Esophagus squamous epithelium (tissue), 5 donors: ENCODE measurements at places on chromosomes 5 and 9.

DNA sequence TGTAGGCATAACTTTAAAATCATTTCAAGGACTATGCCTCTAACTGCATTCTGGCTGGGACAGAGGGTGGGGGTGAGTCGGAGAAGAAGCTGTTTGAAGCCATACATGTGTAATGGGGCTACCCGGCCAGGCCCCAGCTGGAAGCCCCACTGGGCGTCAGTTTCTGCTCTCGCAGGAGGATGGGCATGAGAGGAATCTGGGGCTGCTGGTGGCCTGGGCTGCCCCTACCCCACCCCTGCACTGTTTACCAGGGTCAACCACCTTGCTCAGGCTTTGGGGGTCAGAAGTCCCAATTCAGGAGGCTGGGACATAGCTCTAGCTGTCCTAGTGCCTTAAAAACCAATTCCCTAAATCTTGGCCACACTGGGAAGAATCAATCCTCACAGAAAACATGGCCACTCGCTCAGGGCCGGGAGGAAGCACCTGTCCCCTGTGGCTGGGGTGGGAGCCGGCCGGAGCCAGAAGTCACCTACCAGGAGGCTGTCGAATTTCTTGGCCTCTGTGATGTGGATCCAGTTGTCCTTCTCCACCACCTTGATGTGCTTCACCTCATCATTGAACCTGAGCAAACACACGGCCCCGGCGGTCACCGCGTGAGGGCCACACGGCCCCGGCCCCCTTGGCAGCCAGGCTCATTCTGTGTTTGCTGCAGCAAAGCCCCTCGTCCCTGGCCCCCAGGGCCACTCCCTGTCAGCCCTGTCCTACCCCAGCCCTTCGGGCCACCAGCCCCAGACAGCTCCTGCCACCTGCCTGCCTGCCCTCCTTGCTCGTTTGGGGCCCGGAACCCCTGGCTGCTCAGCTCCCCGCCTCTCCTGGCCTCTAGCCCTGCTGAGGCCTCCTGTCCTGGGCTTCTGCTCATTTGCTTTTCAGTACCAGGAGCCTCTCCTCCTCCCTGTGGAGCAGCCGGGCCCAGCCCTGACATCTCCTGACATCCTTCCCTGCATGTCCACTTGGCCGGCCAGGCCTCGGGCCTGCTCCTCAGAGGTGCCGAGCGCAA, 33.6 kb upstream of the SARDH start:
- no peak overlapping the region for H3K4me3 ChIP-seq
- no peak for DNase-seq
- H3K27me3 ChIP-seq = no peaks in the 10 kb centered on the region

DNA sequence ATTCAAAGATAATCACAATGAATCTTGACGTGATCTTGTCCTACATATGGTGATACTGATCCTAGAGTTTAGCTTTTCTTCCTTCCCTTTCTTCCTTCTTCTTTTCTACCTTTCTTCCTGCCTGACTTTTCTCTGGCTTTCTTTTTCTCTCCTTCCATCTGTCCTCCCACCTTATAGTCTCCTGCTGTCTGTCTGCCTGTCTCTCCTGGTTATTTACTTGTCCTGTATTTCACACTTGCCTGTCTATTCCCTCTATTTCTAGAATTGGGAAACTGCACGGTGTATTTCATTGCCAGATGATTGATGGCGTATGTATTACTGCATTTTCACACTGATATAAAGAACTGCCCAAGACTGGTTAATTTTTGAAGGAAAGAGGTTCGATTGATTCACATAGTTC, 718.1 kb upstream of the CDH6 start:
- no peak overlapping the region for H3K4me3 ChIP-seq
- no peak for DNase-seq
- H3K27me3 ChIP-seq = no peaks in the 10 kb centered on the region
- H3K4me1 ChIP-seq = no peaks in the 10 kb centered on the region
- no peak overlapping the region for H3K27ac ChIP-seq

- DNase-seq = no peak
- H3K27me3 ChIP-seq = no peaks in the 10 kb centered on the region
- H3K36me3 ChIP-seq = no peaks in the 10 kb centered on the region
- no peak overlapping the region for H3K27ac ChIP-seq
Observed at GRCh38 chr5:112795342-112795741, 57.7 kb downstream of the APC start.

- H3K4me3 ChIP-seq = no peak overlapping the region
- H3K36me3 ChIP-seq = no peaks in the 10 kb centered on the region
- no peaks in the 10 kb centered on the region for H3K27me3 ChIP-seq
- no peaks in the 10 kb centered on the region for H3K4me1 ChIP-seq
- no peak for DNase-seq
- H3K27ac ChIP-seq = no peak overlapping the region
Observed at GRCh38 chr5:6143523-6143922, 234.8 kb downstream of the MED10 start.

GRCh38 chr9:98263482-98264357, 8.3 kb upstream of the TBC1D2 start:
- H3K4me1 ChIP-seq = no peaks in the 10 kb centered on the region
- DNase-seq = no peak
- no peaks in the 10 kb centered on the region for H3K27me3 ChIP-seq
- H3K4me3 ChIP-seq = no peak overlapping the region

DNA sequence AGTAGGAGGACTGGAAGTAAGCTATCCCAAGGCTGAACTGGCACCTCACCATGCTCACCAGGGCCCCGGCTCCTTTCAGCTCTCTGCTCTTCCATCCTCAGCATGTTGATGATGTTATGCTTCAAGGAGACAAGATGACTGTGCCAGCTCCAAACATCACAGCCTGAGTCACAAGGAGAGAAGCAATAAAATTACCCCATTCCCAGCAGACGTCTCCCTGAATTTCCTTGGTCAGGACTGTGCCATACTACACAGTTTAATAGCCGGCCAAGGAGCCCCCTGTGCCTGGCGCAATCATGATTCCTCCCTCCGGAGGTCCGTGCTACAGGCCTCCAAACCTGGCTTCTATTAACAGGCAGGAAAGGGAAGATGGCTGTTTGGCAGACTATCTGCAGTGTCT, 51.2 kb upstream of the ROR2 start:
- H3K27me3 ChIP-seq = no peaks in the 10 kb centered on the region
- no peak for DNase-seq
- H3K4me1 ChIP-seq = no peaks in the 10 kb centered on the region
- no peak overlapping the region for H3K27ac ChIP-seq
- H3K36me3 ChIP-seq = no peaks in the 10 kb centered on the region

DNA sequence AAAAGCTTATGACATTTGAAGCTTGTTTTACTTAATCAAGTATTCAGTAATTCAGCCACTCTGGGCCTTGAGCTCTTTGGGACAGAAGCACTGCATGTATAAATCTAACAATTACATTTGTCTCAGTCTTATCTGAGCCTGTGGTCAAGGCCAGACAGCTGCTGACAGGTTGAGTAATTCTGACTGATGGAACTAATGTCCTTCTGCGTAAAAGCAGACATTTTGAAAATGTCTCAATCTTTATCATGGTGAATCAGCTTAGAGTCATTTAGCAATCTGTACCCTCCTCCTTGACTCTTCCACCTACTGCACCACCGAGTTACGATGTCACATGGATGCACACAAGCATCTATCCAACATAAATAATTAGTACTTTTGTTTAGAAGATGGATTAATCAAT, 400.0 kb downstream of the ARRDC3 start:
- no peaks in the 10 kb centered on the region for H3K4me1 ChIP-seq
- no peaks in the 10 kb centered on the region for H3K27me3 ChIP-seq
- no peaks in the 10 kb centered on the region for H3K36me3 ChIP-seq
- no peak for DNase-seq

DNA sequence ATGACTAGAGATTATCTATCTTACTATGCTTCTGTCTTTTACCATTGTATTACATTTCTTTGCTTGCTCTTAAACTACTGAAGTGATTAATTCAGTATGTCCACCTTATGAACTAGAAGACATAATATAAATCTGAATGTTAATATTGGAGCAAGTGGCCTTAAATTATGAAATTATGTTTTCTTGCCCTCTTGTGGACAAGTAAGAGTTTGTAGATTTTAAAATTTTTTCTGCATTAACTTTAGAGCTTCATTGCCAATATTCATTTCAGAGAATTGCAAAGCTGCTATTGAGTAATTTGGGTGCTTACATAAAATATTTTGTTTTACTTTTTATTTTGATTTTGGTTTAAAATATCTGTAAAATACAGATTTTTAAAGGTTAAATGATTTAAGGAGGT, 55.3 kb downstream of the RANBP17 start:
- H3K4me1 ChIP-seq = no peaks in the 10 kb centered on the region
- no peaks in the 10 kb centered on the region for H3K36me3 ChIP-seq
- no peak overlapping the region for H3K27ac ChIP-seq
- no peaks in the 10 kb centered on the region for H3K27me3 ChIP-seq
- H3K4me3 ChIP-seq = no peak overlapping the region
- no peak for DNase-seq

- DNase-seq = no peak
- H3K27me3 ChIP-seq = no peaks in the 10 kb centered on the region
- H3K4me3 ChIP-seq = no peak overlapping the region
- peaks cover 77% of the 10 kb centered on the region for H3K4me1 ChIP-seq
- H3K36me3 ChIP-seq = no peaks in the 10 kb centered on the region
- peak overlapping the region; percentile 71 for H3K27ac ChIP-seq
Observed at GRCh38 chr9:130036099-130036498, 6.9 kb downstream of the FNBP1 start.

- H3K4me3 ChIP-seq = no peak overlapping the region
- DNase-seq = no peak
- no peaks in the 10 kb centered on the region for H3K27me3 ChIP-seq
- no peaks in the 10 kb centered on the region for H3K4me1 ChIP-seq
- no peak overlapping the region for H3K27ac ChIP-seq
Observed at GRCh38 chr5:65858316-65858715, 68.1 kb upstream of the ERBIN start.

DNA sequence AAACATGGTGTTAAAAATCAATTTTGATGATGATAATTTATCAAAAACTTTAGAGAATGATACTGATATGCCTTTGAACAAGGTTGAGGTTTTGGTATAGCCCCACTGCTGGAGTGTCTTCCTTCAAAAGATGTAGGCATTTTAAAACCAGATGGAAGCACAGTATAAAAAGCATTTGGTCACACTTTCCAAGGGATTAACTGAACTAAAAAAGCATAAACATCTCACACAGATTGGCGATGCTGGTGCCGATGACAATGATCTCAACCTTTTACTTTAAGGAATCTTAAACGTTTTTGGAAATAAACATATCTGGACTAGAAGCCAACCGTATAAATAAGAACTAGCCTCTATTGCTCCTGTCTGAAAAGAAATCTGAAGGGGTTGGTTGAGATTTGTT, 488.4 kb downstream of the ENC1 start:
- no peak overlapping the region for H3K27ac ChIP-seq
- no peak overlapping the region for H3K4me3 ChIP-seq
- no peak for DNase-seq
- peaks cover 18% of the 10 kb centered on the region for H3K4me1 ChIP-seq
- H3K27me3 ChIP-seq = no peaks in the 10 kb centered on the region
- H3K36me3 ChIP-seq = no peaks in the 10 kb centered on the region

DNA sequence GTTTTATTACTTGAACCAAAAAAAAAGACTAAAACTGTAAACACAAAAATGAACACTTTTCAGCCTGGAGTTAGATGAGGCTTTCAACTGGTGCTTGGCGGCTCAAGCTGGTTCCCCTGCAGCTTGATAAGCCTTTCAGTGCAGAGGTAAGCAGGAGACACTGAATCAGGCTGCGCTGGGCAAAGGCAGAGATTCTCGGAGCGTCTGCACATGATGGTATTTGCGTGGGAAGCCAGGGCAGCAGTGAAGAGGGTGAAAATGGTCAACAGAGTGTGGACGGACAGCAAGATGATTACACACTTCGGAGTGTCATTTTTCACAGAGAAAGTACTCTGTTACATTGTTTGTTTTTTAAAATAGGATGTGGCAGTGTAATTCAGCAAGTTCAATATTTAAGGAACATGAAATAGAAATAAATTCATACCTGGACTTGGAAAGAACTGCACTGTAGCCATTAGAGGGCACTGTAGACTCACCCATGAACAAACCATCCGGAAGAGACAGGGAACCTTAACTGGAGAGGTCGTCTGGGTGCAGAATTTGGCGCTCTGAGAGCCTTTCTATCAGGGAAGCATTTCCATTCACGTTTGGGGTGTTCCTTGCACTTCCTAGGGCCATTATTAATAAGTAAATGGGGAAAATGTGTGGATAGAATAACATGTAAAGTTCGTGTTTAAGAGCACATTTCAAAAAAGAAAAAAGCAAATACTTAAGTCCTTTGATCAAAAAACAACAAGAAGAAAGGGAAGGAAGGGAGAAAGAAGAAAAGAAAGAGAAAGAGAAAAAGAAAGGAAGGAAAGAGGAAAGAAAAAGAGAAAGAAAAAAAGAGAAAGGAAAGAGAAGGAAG, 69.8 kb downstream of the ICE1 start:
- no peak overlapping the region for H3K27ac ChIP-seq
- H3K27me3 ChIP-seq = peaks cover 21% of the 10 kb centered on the region
- no peaks in the 10 kb centered on the region for H3K36me3 ChIP-seq
- H3K4me1 ChIP-seq = peaks cover 13% of the 10 kb centered on the region
- no peak for DNase-seq
- H3K4me3 ChIP-seq = no peak overlapping the region

DNA sequence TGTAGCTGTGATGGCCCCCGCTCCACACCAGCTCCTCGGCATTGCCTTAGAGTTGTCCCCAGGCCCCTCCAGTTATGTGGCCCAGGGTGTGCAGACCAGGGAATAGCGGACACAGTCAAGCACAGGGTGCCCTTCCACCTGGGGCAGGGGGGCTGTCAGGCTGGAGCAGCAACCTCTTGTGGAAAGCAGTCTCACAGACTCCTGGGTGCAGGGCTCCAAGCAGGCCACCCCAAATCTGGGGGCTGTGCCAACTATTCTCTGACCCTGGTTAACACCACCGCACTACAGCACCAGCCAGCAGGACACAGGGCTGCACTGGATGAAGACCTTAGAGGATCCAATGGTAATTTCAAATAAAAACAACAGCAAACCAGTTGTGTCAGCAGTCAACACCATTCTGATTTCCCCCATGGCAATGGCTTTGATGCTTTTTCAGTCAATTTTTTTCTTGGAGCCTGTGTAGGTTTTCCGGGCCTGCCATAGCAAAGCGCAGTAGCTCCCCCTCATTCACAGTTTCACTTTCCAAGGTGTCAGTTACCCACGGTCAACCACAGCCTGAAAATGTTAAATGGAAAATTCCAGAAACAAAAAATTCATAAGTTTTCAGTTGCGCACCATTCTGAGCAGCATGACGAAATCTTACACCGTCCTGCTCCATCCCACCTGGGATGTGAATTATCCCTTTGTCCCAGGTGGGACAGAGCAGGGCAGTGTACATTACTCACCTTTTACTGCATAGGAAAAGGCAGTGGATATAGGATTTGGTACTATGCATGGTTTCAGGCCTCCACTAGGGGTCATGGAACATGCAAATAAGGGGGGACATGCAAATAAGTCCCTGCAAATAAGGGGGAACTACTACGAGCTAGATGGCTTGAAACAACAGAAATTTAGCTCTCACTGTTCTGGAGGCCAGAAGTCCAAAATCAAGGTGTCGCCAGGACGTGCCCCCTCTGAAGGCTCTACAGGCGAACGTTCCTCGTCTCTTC, 49.0 kb downstream of the C5orf15 start:
- H3K36me3 ChIP-seq = no peaks in the 10 kb centered on the region
- DNase-seq = no peak
- no peaks in the 10 kb centered on the region for H3K27me3 ChIP-seq
- H3K4me3 ChIP-seq = no peak overlapping the region
- no peak overlapping the region for H3K27ac ChIP-seq
- no peaks in the 10 kb centered on the region for H3K4me1 ChIP-seq
